Calu3 (cell line): ENCODE measurements at places on chromosomes 7 and 10.

DNA sequence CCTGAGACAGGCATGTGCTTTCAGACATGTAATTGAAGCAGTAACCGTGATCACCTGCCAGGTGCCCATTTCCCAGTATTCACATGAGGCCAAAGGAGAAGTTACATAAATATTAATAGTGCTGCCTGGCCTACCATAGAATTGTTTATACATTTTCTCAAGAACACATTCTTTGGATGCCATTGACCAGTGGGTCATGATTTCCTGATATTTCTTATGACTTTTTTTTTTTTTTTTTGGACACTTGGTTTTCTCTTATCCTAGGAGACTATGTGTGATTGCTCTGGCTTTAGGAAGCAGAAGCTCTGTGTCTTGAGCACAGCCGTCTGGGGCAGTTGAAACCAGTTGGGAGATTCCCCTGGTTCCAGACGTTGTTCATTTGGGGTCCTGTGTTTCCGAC, 143.9 kb upstream of the NPS start:
- DNase-seq, result no peak

- DNase-seq, result no peak
Measured at GRCh38 chr10:97383159-97383558, 18.0 kb downstream of the RRP12 start.

DNA sequence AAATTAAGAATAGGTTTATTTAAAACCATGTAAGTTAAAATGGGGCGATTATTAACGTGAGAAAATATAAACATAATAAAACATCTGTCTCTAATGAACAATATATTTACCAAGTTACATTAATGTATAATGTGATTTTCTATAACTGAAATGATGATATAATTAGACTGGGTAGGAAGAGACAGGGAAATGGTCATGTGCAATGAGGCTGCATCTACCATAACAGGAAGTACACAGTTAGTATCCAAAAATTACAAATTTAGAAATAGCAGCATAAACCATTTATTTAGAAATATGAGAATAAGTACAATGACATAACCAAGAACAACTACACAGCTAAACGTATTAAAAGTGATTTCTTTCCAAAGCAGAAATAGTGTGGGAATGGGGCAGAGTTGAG, 25.8 kb upstream of the BET1 start:
- no peak for DNase-seq

GRCh38 chr7:117075934-117076333, 122.6 kb downstream of the ST7 start:
- DNase-seq, result no peak

GRCh38 chr7:135965602-135966001, 11.6 kb downstream of the MTPN start:
- DNase-seq, result no peak
